ENCODE measurements at places on chromosomes 7 and 10.

DNA sequence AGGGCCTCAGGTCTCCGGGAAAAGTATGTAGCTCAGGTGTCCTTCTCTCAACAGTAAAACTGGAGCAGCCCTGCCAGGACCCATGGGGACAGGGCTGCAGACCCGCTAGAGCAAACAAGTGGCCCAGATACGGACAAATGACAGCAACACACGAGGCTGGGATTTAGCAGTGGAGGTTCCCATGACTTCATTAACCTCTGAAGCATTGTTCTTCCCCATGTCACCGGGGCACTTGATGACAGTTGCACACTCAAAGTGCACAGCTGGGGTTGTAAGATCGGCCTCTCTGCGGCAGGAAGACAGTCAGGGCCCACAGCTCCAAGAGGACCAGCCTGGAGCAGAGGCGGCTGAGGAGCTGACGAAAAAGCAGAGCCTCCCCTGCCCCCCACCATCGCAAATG lies 12.5 kb upstream of the PODXL start:
- no peak for DNase-seq

DNA sequence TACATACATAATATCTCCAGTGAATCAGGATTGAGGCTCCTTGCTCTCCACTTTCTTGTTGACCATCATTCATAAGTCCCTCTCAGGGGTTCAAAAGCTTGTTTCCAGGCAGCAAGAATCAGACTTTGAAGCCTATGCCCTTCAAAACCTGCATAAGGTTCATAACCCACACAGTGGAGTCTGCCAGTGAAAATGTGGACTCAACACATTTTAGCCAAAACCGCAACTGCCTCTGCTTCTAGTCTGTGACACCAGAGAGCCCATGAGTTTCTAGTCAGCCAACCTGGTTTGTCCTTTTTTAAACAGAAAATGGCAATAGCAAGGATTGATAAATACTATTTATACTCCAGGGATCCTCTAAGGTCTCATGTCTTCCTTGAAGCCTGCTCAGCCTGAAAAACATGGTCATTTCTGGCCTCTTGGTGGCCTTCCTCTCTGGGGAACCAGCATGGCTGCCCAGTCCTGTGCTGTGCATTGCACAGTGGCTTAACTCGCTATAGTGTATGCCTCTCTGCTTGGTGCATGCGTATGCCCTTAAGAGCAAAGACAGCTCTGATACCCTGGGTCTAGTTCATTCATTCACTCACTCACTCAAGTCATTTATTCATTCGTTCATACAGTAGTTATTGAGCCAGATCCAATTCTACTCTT lies 67.5 kb downstream of the WIPF3 start:
- no peak for DNase-seq

- DNase-seq: no peak
Observed at GRCh38 chr7:36794689-36795088, 70.4 kb upstream of the AOAH start.

DNA sequence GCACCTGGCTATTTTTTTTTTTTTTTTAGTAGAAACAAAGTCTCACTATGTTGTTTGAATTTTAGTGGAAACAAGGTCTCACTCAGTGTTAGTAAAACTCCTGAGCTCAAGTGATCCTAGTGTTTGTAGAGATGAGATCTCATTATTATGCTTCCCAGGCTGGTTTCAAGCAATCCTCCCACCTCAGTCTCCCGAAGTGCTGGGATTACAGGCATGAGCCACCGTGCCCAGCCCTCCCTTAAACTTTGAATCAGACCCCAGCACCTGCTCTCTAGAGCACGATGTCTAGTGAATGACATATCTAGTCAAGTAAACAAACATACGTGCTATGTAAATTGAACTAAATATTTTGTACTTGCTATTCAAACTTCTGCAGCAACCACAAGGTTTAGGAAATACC lies 105.6 kb upstream of the MYO3A start:
- DNase-seq: no peak

GRCh38 chr10:52780391-52781155 lies 8.0 kb upstream of the MBL2 start:
- DNase-seq: no peak

- no peak for DNase-seq
Observed at GRCh38 chr7:96689414-96689813, 20.2 kb downstream of the SEM1 start.

- DNase-seq: no peak
Observed at GRCh38 chr7:86773309-86773708, 129.6 kb downstream of the GRM3 start.

DNA sequence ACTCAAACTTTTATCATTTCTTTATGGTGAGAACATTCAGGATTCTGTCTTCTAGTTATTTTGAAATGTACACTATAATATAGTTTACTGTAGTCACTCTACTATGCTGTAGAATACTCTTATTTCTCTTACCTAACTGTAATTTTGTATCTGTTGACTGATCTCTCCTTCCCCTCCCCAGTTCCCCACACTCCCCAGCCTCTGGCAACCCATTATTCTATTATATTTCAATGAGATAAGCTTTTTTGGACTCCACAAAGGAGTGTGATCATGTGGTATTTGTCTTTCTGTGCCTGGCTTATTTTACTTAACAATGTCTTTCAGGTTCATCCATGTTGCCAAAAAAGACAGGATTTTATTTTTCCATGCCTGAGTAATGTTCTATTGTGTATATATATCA lies 71.4 kb upstream of the DYNC1I1 start:
- no peak for DNase-seq

- DNase-seq: no peak
Observed at GRCh38 chr10:90856261-90856660, 1.6 kb downstream of the HTR7 start.

GRCh38 chr10:122419016-122419415 lies 35.4 kb upstream of the ARMS2 start:
- no peak for DNase-seq

- no peak for DNase-seq
Observed at GRCh38 chr10:70903262-70903921, 15.0 kb upstream of the PCBD1 start.

DNA sequence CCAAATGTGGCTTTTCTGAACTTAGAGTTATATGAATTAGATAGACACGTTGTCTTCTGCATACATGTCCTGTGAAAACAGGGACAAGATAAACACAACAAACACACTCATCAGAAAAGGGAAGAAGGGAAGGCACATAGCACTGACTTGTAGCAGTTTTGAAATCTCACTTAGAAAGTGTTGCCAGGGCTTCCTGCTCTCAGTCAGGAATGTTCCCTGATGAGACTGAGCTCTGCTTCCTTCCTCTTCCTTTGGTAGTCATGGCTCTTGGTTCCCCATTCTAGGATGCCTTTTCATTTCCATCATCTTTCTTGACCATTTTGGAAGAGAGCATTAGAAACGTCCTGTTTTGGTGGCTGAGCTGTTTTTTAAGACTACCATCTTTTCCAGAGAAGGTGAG lies 233.8 kb upstream of the LYZL1 start:
- no peak for DNase-seq

GRCh38 chr7:44512736-44513135 lies 22.3 kb upstream of the NUDCD3 start:
- DNase-seq: no peak

DNA sequence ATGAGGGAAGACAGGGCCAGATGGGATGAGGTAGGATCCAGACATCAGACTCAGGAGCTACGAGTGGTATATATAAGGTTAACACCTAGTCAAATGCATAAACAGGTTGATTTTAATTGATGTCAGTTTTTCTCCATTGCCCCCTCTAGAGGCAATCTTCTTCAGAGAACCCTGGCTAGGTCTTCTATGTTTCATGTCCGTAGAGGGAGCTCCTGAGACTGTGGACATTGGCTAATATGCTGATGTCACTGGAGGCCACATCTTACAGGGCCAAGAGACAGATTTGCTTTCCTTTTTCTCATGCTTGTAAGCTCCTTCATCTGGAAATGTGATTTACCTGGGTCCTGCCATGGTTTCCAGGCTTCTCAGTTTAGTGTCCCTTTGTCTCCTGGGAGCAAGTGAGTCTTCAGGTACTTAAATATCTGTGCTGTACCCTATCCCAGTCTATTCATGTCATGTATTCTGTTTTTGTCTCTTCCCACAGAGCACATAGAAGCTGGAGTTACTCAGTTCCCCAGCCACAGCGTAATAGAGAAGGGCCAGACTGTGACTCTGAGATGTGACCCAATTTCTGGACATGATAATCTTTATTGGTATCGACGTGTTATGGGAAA lies 161.6 kb upstream of the PRSS1 start:
- no peak for DNase-seq

DNA sequence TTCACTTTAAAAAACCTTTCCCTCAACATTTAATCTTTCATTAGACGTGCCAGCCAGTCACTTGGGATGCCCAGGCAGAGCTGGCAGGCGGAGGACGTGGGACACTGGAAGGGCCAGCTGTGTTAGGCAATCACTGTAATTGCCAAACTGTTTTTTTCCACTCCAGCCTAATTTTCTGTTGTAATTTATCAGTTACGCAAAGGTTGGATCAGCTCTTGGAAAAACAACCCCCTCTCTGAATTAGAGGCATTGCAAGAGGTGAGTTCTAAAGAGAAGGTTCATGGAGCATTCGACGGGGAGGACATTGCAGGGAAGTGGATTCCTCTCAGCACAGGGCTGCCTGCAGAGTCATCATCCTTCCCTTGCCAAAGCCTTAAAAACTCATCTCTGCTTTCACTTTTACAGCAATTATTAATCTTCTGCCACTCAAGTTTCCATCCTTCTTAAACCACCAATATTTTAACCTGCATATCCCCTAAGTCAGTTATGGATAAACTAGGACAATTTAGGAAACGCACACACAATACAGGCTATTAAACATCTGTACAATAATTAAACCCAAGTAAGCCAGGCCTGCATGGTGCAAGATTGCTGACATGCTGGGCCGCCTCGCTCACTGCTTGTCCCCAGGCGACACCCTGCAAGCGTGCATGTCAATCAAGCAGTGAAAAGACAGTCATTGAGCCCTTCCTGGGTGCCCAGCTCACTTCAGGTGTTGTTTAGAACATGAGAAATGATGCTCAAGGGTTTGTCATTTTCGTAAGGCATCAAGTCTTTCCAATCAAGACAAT lies 272.3 kb upstream of the RNF32 start:
- no peak for DNase-seq

GRCh38 chr10:18178854-18179483 lies 38.7 kb downstream of the CACNB2 start:
- DNase-seq: no peak

- DNase-seq: no peak
Observed at GRCh38 chr10:101233443-101233842, 4.2 kb upstream of the LBX1 start.

DNA sequence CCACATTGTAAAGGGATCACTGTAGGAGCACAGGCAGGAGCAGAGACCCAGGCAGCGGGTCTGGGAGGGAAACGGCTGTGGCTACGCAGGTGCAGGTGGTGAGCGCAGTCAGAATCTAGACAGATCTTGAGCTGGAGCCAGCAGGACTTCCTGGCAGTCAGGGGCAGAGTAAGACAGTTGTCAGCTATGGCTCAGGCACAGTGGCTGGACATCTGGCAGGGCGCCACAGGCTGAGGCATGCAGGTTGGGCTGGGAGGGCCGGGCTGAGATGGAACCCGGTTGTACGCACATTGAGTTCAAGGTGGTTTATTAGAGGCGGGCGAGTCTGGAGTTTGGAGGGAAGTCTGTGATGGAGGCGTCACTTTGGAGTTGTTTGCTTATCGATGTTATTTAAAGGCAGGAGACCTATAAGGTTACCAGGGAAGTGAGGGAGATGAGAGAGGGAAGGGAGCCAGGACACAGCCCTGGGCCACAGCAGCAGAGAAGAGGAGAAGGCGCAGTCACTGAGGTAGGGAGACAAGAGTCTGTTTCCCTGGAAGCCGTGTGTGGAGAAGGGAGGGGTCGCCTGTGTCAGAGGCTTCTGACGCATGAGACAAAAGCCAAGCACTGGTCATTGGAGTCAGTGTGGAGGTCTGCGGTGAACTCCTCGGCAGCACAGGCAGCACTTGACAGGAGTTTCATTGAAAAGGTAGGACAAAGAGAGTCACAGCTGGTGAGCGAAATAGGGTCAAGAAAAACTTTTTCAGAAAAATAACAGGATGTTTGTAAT lies 73.8 kb downstream of the LANCL2 start:
- DNase-seq: no peak

GRCh38 chr7:47698386-47698785 lies 116.5 kb upstream of the TNS3 start:
- DNase-seq: no peak

DNA sequence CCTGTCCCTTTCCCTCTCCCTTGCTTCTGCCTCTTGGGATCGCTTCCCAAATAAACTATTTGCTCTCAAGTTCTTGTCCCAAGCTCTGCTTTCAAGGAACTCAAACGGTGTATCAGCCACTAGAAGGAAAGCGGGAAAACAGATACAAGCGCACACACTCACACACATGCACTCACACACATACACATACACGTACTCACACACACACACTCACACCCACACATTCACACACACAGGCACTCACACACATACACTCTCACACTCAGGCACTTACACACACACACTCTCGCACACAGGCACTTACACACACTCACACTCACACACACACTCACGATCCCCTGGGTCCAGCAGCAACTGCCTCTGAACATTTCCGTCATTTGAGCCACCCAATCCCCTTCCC lies 121.9 kb downstream of the RAB11FIP2 start:
- no peak for DNase-seq

- DNase-seq: no peak
Observed at GRCh38 chr7:112144284-112145059, 61.7 kb downstream of the DOCK4 start.

- no peak for DNase-seq
Observed at GRCh38 chr7:115128154-115128553, 206.3 kb downstream of the MDFIC start.

GRCh38 chr7:88664630-88665233 lies 94.8 kb upstream of the ZNF804B start:
- no peak for DNase-seq

DNA sequence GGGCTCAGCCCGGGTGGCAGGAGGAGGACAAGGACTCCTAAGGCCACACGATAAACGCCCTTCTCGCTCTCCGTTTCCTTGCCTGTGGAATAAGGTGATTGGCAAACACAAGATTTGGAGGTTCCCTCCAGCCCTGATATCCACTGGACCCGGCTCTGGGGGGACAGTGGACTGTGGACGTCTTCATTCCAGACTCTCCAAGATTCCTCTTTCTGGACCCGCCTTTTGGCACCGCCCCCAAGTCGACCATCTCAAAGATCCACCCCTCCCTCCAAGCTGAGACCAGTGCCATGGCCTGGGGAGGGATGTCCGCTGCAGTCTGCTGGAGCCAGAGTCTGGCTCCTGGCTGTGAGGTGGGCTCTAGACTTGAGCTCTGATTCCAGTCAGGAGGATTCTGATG lies 23.6 kb downstream of the ZNF783 start:
- no peak for DNase-seq

- DNase-seq: no peak
Observed at GRCh38 chr7:155203882-155204691, 93.6 kb upstream of the INSIG1 start.
